Caki2 (cell line): ENCODE measurements at places on chromosomes 11 and 22.

DNA sequence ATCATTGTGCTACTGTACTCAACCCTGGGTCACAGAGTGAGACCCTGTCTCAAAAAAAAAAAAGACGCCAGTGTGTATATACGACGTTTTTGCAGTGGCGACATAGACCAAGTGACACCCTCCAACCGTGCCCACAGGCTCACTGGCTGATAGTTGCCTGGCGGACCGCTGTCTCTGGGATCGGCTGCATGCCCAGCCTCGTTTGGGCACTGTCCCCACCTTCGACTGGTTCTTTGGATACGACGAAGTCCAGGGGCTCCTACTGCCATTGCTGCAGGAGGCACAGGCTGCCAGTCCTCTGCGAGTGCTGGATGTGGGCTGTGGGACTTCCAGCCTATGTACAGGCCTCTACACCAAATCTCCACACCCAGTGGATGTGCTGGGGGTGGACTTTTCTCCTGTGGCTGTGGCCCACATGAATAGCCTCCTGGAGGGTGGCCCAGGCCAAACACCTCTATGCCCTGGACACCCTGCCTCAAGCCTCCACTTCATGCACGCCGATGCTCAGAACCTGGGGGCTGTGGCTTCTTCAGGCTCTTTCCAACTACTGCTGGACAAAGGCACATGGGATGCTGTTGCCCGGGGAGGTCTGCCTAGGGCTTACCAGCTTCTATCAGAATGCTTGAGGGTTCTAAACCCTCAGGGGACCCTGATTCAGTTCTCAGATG lies 1.3 kb downstream of the CSKMT start:
- DNase-seq = no peak

DNA sequence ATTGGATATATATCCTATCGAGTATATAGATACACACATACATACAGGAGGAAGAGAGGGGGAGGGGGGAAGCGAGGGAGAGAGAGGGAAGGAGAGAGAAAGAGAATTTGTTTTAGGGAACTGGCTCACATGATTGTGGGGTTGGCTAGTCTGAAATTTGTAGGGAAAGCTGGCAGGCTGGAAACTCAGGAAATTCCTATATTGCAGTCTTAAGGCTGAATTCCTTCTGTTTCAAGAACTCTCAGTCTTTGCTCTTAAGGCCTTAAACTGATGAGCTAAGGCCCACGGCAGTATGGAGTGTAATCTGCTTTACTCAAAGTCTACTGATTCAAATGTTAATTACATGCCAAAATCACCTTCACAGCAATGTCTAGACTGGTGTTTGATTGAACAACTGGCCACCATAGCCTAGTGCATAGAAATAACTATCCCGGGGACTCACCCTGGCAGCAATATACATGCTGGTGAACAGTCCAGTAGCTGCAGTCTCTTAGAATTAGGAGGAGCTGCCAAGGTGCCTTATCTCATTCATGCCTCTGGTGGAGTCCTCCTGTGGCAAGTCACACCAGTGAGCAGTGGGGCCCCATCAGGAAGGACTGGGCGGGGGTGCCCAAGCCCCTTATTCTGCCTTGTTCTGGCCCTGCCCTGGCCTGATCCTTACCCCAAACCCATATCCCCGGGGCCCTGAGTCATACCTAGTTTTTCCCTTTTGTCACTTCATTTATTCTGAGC lies 59.7 kb upstream of the AMPD3 start:
- no peak for DNase-seq

GRCh38 chr22:36971341-36972125 lies 47.7 kb downstream of the TST start:
- no peak for DNase-seq

- DNase-seq = no peak
These were observed 49.3 kb downstream of the BDNF start for GRCh38 chr11:27650988-27651387.

GRCh38 chr11:132118661-132119060 lies 748.2 kb downstream of the NTM start:
- DNase-seq = no peak

- no peak for DNase-seq
These were observed 1291.7 kb downstream of the BRD1 start for GRCh38 chr22:48535868-48536540.

DNA sequence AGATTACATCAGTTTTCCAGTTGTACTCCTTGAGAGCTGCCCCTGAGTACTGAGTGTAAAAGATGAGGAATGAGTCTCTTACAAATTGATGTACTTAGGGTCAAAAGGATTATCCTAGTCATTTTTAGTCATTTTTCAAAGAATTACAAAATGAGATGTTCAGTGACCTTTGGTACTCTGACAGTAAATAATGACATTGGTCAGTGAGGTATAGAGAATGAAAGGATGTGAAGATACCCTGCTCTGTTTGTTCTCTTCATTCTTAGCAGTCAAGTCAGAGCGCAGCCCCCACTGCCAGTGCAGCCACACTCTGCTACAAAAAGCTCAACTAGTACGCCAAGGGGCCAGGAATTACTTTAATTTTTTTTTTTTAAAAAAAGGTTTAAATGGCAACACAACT lies 4.1 kb upstream of the ESAM start:
- peak; percentile 53 for DNase-seq

GRCh38 chr22:38733724-38734381 lies 21.9 kb downstream of the SUN2 start:
- DNase-seq = no peak

GRCh38 chr11:65789230-65790103 lies 2.6 kb downstream of the OVOL1 start:
- no peak for DNase-seq

- no peak for DNase-seq
These were observed 155.4 kb upstream of the ANO5 start for GRCh38 chr11:22037505-22037904.

GRCh38 chr22:41647771-41648170 lies 26.7 kb downstream of the XRCC6 start:
- DNase-seq = no peak

DNA sequence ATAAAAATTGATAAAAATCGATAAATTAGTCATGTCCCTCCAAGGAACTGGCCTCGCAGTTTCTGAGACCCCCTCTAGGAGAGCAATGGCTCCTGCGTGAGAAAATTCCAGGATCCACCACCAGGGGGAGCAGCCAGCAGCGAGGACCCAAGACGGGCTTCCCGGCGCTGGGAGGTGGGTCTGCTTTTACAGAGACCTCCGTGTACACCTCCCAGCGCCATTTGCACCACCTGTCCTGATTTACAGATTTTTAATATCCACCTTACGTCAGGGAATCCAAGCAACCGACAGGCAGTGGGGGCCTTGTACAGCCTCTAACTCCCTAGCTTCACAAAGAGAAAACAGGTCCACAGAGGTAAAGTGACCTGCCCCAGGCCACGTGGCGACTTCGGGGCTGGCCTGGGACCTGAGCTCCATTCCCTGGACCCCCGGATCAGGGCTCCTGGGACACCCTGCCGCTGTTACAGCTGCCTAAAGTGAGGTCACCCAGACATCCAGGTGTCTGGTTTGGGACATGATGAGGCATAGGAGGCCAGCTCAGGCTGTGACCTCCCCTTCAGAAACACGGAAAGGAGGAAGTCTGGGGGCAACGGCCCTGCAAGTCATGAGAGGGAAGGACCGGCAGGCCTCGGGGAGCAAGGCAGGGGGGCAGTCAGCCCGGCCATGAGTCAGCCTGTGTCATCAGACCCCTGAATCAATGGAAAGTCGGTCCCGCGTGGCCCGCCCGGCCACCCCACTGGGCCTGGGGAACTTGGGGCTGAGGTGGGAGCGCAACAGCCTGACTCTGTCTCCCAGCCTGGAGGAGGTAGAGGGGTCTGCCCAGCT lies 3.5 kb downstream of the OSM start:
- DNase-seq = peak; percentile 70

DNA sequence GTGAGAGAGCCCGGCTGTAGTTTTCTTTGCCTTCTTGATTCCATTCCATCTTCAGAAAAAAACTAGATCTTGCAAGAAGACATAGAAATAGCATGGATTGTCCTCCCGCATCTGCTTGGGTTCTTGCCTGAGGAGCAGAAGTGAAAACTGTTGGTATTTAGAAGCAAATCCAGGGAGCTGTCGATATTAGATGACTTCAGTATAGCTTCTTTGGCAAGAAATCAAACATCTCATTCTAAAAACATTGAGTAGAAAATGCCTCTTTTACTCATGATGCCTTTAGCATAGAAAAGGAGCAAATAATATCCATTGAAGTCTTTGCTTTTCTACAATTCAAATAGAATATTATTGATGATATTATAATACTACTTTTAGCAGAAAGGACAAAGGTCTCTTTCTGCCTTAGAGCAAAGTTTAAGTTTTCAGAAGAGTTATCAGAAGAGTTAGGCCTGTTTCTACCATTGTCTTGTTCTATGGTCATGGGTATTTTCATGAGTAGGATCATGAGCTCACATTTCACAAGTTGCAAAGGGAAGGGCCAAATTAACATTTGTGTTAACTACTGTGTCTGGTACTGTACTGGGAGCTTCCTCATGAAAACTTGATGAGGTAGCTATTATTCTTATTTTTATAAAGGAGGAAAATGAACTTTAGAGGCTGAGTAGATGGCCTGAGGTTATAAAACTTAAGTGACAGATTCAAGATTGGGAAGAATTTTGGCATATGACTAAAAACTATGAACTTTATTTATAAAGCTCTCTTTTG lies 49.7 kb downstream of the EXT2 start:
- no peak for DNase-seq

- DNase-seq = peak; percentile 24
These were observed 9.8 kb downstream of the PDHX start for GRCh38 chr11:34926101-34926830.

GRCh38 chr22:32830473-32830872 lies 29.0 kb downstream of the TIMP3 start:
- no peak for DNase-seq

DNA sequence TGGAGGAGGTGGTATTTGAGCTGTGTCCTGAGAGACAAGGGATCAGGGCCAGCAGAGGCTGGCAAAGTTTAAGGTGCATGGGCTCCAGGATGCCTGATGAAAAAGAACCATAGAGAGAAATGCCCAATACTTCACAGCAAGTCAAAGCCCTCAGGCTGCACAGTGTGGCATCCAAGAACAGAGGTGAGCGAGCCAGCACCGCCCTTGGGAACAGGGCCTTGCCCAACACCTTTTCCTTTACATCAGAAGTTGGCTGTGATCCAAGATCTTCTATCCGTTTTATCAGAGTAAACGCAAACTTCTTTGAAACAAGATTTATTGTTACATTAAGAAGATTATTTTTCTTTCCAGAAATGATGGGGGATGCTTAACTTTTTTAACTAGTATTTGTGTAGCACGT lies 1.4 kb downstream of the B3GNT6 start:
- DNase-seq = no peak

GRCh38 chr11:86046116-86046515 lies 22.8 kb downstream of the PICALM start:
- no peak for DNase-seq

- no peak for DNase-seq
These were observed 74.7 kb upstream of the PHF21B start for GRCh38 chr22:45084400-45084920.

DNA sequence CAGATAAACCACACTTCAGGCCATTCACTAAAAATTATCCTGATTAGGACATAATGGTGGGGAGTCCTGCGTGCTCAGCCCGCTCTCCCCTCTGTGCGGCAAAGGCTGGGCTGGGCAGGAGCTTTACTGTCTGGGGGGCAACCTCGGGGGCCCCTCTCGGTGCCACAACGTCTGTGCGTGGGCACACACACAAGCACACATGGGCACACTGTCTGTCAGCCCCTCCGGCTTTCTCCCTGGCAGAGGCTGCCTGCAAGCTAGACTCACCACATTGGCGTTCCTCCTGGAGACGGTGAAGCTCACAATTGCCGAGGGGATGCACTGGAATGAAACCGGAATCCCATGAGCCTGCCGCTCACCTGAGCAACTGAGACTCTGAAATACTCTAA lies 5.2 kb downstream of the MLC1 start:
- no peak for DNase-seq

DNA sequence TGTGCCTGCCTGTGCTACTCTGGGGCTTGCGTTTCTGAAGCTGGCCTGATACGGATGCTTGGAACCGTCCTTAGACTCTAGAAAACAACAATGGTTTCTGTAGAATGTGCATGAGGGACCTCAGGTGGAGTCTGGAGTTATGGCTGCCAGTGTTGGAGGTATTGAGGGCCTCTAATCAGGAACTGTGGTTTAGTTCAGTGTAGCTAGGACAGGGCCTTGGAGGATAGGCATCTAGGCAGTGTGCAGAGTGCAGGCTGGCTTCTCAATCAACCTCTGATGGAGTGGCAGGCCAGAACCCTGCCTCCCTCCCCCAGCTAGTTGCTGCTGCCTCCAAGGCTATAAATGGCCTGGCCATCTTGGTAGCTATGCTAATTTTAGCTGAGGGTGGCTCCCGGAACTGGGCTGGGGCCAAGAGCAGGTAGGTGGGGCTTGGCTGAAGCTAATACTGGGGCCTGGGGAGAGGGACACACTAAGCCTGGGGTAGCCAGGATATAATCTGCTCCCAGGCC lies 4.0 kb downstream of the STIM1 start:
- no peak for DNase-seq

DNA sequence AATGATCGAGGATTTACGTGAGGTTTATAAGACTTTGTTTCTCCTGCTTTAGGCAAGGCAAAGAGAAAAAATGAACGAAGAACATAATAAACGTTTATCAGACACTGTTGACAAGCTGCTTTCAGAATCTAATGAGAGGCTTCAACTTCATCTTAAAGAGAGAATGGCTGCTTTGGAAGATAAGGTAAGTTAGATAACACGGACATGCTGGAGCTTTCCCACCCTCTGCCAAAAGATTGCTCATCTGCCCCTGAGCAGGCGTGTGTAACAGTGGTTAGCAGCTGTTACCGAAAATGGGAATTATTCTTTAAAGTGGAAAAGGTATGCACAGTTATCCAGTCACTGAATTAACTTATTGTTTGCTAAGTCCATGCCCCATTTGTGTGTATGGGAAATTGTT lies 62.8 kb upstream of the CTTN start:
- no peak for DNase-seq

- DNase-seq = no peak
These were observed 57.0 kb downstream of the PISD start for GRCh38 chr22:31604746-31605705.

DNA sequence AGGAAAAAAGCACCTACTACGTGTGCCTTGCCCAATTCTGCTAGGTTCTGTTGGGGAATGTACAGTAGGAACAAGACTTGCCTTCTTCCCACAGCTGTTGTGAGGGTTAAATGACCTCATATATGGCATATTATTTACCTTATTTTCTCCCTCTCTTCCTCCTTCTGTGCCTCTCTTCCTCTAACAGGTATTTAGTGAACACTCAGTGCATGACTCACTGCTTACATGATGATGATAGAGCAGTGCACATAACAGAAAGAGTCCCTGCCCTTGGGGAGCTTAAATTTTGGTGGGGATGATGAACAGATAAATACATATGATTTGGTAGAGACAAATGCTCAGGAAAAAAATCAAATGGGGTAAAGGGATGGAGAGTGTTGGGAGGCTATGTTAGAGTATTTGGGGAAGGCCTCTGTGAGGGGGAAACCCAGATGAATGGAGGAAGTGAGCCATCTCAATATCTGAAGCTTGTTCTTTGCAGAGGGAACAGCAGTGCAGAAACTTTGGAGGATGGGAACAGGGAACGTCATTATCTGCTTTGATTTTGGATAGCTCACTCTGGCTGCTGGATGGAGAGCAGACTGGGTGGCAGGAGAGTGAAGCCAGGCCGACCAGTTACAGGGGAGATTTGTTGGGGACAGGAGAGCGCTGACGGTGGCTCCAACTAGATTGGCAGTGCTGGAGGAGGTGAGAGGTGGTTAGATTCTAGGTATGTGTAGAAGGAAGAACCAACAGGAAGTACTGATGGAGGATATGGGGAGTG lies 95.5 kb upstream of the TENM4 start:
- DNase-seq = no peak
